K562 (cell line): ENCODE measurements at places on chromosomes 2 and 18. TPM values are rescaled to one million over a fixed set of nuclear protein-coding genes. Genes with fewer than 3 reads are reported as not detected.

DNA sequence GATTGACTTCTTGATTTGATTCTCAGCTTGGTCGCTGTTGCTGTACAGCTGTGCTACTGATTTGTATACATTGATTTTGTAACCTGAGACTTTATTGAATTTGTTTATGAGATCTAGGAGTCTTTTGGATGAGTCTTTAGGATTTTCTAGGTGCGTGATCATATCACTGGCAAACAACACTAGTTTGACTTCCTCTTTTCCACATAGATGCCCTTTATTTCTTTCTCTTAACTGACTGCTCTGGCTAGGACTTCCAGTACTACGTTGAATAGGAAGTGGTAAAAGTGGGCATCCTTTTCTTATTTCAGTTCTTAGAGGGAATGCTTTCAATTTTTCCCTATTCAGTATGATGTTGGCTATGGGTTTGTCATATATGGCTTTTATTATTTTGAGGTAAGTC, 101.3 kb downstream of the OSBPL1A start:
- DNase-seq: no peak

GRCh38 chr2:174600349-174600748, 2.7 kb upstream of the WIPF1 start:
- DNase-seq: no peak

The SCN3A gene
- not detected in 2 replicates for total RNA-seq

- DNase-seq: no peak
These were observed 472.6 kb upstream of the NETO1 start for GRCh38 chr18:73340135-73340977.

DNA sequence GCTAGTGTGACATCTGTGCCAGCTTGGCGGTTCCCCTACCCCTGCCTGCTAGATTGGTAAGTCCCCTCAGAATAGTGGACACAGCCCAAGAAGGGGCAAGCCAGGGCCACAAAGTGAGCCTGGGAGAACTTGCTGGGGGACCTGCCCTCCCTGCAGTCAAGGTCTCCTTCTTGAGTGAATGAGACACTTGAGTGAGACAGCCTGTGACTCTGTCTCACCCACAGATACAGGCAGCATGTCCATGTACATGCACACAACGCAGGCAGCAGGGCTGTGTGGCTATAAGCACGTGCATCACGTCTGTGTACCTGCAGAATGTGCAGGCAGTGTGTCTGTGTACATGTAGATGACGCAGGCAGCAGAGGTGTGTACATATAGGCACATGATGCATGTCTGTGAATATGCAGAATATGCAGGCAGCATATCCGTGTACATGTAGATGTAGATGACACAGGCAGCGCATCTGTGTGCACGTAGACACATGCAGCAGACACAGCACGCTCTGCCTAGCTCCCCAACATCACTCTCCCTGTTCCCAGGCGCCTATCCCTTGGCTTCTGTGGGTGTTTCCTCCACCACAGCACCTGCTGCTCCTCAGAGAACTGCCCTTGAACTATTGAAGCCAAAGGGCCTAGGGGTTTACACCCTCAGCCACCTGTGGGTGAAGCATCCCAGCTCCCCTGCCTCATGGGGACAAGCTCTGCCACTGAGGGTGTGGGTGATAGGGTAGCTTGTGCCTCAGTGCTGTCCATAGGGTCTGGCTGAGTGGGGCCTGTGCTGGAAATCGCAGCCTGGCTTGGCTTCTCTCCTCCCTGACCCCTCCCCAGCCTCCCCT, 147.2 kb upstream of the TWIST2 start:
- no peak for DNase-seq

DNA sequence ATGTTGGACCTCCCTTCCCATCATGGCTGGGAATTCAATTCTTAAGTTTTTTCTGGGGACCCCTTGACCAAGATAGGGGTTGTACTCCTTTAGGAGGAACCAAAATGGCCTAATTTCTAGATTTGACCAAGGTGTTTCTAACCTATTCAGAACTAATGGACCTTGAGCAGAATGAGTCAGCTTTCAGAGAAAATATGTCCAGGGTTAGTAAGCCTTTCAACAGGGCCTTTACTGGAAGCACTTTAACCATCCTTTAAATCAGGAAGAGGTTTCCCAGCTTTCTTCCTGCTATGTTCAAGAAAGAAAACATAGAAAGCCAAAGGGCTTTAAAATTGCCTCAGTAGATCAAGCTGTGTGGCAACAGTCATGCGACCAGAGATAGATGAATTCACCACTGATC, 1184.9 kb upstream of the ACVR2A start:
- no peak for DNase-seq

The CIB4 gene
- not detected in 2 replicates for total RNA-seq

The C1QL2 gene
- not detected in 2 replicates for total RNA-seq

GRCh38 chr2:238404406-238405216, 22.1 kb upstream of the ASB1 start:
- no peak for DNase-seq

DNA sequence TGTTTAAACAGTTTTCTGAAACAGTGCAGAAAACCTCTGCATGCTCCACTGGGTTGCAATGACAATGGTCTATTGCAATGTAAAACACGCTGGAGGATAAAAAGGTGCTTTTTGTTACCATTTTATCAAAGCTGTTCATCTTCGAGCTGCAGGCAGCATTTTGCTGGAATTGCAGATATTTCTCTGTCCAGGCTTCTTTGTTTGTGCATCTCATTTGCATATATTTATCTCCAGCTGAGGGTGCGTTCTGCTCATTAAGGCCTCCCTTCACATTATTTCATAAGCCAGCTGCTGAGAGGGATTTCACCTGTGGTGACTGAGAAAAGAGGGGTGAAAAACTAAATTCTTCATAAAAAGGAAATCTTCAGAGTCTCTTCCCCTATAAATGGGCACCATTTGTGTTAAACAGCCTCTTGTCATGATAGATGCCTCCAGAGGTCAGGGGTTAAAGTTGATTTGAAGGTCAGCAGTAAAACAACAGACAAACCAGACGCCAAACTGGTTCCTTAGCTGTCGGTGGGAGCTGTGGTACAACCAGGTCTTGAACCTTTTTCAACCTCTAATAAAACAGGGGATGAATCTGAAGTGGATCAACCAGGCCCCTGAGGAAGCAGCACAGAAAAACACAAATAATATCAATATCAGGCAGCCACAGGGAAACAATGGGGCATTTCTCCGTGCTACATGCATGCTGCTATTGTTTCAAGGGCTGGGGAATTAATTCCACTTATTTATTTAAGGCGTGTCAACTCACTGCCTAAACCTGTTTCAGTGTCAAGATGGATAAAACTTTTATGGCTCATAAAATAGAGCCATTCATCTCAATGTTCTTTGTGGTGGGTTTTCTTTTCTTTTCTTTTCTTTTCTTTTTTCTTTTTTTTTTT, 265.1 kb downstream of the MEIS1 start:
- no peak for DNase-seq
